ENCODE measurements at places on chromosomes 1 and 21.
A peak's percentile ranks its signal among the peaks of the same experiment; 100 is the strongest.

DNA sequence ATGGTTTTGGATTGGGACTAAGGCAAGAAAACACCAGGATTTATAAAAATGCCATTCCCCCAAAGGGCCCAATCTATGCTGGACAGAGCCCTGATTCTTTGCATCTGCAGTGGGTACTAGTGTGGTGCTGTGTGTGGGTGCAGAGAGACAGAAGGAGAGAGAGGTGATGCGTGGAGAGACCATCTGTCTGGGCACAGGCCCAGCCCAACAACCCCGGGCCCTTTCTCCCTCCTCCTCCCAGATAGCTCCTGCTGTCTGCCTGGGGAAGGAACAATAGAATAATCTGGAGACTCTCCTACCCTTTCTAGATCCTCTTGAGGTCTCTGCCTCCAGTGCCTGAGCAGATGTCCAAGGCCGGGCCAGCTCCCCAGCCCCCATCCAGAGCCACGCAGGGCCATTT, 15.1 kb downstream of the KIAA1614 start:
- DNase-seq, result no peak

GRCh38 chr1:67348586-67349252, 41.0 kb downstream of the IL12RB2 start:
- no peak for DNase-seq

DNA sequence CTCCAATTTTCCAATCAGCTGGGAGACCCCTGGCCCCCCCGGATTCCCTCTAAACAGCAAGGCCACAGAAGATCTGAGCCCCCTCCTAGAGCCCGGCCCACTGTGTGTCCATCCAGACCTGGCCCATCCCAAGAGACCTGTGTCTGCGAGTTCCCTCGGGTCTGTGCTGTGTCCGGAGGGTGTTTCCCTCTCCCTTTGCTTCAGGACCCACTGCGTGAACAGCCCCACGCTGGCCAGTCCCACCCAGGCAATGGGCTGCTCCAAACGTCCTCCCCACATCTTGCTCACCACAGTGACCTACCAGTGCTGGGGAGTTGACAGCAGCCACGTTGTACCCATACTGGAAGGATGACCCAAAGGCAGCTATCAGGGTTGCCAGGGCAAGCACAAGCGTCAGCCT, 11.6 kb downstream of the SLC2A5 start:
- DNase-seq, result no peak

GRCh38 chr21:41367301-41367944, 5.6 kb downstream of the MX2 start:
- DNase-seq, result no peak

GRCh38 chr1:53549781-53550180, 90.6 kb downstream of the DMRTB1 start:
- DNase-seq, result no peak

GRCh38 chr1:40868051-40868723, 6.0 kb upstream of the CITED4 start:
- DNase-seq, result peak; percentile 65

DNA sequence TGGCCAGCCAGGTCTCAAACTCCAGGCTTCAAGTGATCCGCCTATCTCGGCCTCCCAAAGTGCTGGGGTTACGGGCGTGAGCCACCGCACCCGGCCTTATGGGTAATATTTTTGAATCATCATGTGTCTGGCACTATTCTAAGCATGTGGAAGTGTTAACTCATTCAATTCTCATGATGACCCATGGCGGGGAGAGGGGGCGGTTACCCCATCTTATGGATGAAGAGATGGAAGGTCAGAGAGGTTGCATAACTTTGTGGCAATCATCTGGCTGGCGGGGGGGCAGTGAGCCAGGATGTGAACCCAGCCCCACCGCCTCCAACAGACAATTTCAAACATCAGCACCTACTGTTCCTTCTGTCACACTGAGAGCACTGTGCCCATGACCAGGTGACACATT, 11.5 kb upstream of the TAS1R2 start:
- DNase-seq, result no peak

DNA sequence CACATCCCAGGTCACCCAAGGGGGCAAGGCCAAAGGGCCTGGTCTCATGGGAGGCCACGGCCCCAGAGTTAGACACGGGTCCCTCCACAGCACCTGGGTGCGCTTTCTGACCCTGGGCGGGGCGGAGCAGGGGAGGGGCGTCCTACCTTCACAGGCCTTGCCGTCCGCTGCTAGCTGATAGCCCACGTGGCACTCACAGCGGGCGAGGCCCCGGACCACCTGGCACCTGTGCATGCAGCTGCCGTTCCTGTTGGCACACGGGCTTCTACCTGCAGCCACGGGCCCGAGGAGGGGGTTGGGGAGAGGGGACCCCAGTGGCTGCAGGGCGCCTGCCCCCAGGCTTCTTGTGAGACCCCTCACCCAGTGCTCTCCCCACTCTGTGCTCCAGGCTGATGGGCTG, 59.9 kb downstream of the ARHGEF16 start:
- DNase-seq, result no peak

DNA sequence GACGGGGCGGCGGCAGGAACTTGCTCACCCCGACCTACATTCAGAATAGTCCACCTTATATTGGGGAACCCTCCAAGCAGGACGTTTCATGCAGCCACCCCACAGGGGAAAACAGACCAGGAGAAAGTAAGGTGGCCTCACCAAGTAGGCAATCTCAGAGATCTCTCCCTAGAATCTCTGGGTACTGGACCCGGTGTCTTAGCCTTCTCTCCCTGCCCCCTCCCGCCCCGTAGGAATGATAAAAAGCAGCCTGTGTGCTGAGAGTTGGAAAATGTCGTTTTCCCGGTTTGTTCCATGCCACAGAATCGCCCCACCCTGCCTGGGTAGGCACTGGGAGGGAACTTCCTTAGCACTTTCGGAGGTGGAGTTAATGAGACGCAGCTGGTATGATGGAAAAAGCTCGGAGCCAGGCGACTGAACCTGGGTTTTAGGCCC, 789 bp upstream of the PTPN14 start:
- peak; percentile 23 for DNase-seq

Data from brain microvascular endothelial cell (primary cell).